ENCODE measurements at places on chromosomes 16 and 17. TPM values are rescaled to one million over a fixed set of nuclear protein-coding genes. Genes with fewer than 3 reads are reported as not detected.

DNA sequence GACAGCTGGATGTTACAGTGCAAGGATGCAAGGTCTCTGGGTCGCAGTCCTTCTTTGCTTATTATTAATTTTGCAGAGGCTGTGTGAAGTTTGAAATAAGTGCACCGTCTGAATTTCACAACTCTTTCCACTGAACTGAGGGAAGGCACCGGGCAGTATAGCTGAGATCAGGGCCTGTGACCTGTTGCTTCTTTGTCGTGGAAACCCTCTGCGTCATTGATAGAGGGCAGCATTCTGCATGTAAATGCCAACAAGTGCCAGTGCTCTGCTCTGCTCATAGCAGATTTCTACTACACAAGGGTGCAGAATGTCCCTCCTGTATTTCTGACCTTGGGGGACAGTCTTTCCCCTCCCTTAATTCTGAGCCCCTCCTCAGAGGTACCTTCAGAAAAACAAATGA, 26.0 kb downstream of the CD300LF start:
- no peak overlapping the region for H3K4me3 ChIP-seq
- H3K27ac ChIP-seq: no peak overlapping the region
- DNase-seq: no peak
- H3K36me3 ChIP-seq: no peaks in the 10 kb centered on the region
- H3K27me3 ChIP-seq: no peaks in the 10 kb centered on the region

DNA sequence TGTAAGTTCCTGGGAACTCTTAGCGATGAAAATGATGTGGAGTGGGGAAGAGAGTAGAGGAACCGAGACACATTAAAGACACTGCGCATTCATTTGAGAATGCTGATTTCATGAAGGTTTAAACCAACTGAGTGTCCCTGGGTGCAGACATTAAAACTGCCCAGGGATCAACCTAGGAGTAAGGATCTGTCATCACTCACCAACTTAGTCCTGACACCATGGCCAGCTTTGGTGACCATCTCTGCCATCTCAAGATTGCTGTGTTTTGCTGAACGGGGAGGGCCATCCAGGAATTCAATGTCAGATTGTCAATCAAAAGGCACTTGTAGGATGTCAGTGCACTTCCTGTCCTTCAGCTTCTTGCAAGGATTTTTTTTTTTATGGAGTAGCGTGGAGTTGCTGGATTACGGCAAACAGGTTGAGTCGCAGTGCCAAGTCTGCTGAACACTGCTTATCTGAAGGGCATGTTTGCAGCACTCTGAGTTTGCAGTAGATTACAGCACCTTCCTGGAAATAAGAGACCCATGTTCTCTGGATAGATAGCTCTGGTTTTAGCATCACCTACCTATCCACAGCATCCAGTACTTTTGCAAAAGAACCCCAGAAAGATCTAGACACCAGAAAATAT, 258.1 kb upstream of the IRX3 start:
- no peaks in the 10 kb centered on the region for H3K4me1 ChIP-seq
- no peak overlapping the region for H3K4me3 ChIP-seq
- no peak overlapping the region for H3K27ac ChIP-seq
- H3K36me3 ChIP-seq: no peaks in the 10 kb centered on the region
- no peak for DNase-seq

DNA sequence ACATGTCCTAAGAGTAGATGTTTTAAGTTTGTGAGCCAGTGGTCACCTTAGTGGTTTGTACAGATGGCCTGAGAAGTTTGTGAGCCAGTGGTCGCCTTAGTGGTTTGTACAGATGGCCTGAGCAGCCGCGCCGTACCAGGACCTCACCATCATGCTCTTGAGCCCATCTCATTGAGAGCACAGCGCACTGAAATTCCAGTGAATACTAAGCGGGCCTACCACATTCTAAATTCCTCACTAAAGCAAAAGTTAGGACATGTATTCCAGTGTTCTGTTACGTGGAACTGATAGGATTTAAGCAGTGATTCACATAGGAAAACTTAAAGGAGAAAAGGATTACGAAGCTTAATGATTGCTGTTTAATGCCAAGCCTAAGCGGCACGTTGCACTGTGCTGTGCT, 3.9 kb downstream of the USP10 start:
- no peak for DNase-seq
- no peaks in the 10 kb centered on the region for H3K36me3 ChIP-seq
- no peak overlapping the region for H3K4me3 ChIP-seq
- H3K4me1 ChIP-seq: peaks cover 43% of the 10 kb centered on the region
- no peaks in the 10 kb centered on the region for H3K27me3 ChIP-seq

DNA sequence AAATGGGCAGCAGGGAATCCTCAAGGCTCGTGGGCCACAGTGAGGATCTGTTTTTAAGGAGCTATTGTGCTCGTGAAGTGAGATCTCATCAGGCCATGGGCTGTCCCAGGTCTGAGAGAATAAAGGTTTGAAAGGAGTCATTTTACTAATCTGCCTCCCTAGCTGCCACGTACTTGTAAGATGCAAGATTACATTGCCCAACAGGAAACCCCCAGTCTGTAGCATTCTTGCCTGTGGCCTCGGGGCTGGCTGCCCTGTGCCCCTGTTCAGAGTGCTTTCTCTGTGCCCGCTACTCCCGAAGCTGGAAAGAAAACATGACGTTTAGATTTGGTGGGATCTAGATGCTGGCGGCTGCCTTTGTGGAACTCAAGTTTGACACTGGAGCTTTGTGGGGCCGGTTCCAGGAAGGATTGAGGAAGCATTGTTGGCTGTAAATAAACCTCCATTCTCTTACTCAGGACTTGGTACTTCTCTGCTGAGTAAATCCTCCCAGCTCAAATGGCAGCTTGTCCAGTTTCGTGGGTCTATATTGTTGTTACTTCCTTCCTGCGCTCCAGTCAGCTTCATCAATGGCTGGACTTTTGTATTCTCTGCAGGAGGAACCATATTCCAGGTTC, 21.2 kb downstream of the SAP30BP start:
- H3K4me1 ChIP-seq: peaks cover 4% of the 10 kb centered on the region
- DNase-seq: no peak

DNA sequence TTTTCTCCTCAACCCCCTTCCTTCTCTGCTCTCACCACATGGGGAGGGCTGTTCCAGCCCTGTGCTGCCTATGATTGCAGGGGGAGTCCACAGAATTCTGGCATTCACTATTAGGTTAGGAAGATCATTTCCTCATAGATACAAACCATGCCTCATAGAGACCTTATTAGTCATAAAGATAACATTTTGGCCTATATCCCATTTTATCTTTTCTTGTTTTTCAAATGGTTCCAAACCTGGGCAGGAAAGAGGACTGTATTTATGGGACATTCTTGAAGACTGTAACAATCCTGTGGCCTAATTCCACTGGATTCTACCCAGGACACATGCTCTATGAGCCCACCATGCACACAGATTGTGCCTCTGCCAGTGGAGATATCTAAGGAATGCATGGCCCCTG, 51.7 kb downstream of the ASIC2 start:
- DNase-seq: no peak
- no peak overlapping the region for H3K4me3 ChIP-seq
- H3K4me1 ChIP-seq: peaks cover 8% of the 10 kb centered on the region
- no peak overlapping the region for H3K27ac ChIP-seq
- no peaks in the 10 kb centered on the region for H3K36me3 ChIP-seq

DNA sequence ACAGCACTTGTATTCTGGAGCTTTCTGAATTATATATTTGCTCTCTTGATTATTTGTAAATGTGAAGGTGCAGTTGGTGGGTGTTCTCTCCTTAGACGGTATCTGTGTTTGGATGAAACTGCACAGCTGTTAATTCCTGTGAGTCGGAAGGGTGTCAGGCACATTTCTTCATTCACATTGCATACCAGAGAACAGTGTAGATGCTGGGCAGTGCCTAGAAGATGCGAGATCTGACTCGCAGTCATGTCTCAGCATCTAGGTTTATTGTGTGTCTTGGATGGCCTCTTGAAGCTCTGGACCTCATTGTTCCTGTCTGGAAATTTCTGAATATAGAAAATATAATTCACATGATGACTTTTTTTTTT, 61.2 kb downstream of the CLEC16A start:
- DNase-seq: no peak
- H3K36me3 ChIP-seq: no peaks in the 10 kb centered on the region
- H3K4me3 ChIP-seq: no peak overlapping the region
- no peaks in the 10 kb centered on the region for H3K27me3 ChIP-seq
- H3K4me1 ChIP-seq: no peaks in the 10 kb centered on the region
- no peak overlapping the region for H3K27ac ChIP-seq

DNA sequence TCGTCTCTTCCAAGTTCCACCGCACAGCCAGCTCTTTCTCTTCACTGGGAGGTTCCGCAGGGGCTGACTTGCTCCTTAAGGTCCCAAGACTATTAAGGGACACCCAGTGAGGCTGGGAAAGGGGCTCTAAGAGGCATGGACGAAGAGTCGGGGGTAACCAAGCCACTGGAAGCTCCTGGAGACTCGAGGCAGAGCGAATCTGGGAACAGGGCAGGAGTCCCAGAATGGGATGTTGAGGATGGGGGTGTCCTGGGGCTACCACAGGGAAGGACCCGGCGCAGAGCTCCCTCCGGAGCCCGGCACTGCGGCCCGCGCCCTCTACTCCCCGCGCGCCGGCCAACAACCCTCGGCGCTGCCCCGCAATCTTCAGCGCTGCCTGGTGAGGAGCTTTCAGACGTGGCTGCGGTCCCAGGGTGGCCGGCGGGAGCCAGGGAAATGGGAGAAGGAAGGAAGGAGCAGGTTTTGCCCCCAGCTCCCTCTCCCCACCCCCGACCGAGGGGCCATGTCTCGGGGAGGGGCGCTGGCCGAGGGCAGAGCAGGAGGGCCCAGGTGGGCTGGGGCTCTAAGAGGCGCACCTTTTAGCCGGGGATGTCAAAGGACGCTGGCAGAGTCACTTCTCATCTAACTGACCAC, 581 bp downstream of the CHST5 start:
- no peaks in the 10 kb centered on the region for H3K36me3 ChIP-seq
- no peaks in the 10 kb centered on the region for H3K27me3 ChIP-seq
- H3K4me1 ChIP-seq: no peaks in the 10 kb centered on the region
- H3K27ac ChIP-seq: no peak overlapping the region
- no peak overlapping the region for H3K4me3 ChIP-seq
- DNase-seq: no peak

The TEKT3 gene
- total RNA-seq: 0.90 TPM

The TBKBP1 gene
- 9.8 TPM for total RNA-seq

The PIRT gene
- total RNA-seq: 1.1 TPM

The LRRC46 gene
- 0.11 TPM for total RNA-seq

Data from adrenal gland (tissue), 19 donors.